NK-92 treated with Interleukin-12 subunit alpha and Interleukin-12 subunit beta, amount 100 ng/mL, for 24 hours (cell line): ENCODE measurements at places on chromosomes 16 and 17.

GRCh38 chr16:1533443-1533951, at the start of gene TMEM204:
TMEM204 (plus strand) TSS chr16:1533666; CDS start chr16:1534276, 610 bp downstream.
- no peak for DNase-seq

DNA sequence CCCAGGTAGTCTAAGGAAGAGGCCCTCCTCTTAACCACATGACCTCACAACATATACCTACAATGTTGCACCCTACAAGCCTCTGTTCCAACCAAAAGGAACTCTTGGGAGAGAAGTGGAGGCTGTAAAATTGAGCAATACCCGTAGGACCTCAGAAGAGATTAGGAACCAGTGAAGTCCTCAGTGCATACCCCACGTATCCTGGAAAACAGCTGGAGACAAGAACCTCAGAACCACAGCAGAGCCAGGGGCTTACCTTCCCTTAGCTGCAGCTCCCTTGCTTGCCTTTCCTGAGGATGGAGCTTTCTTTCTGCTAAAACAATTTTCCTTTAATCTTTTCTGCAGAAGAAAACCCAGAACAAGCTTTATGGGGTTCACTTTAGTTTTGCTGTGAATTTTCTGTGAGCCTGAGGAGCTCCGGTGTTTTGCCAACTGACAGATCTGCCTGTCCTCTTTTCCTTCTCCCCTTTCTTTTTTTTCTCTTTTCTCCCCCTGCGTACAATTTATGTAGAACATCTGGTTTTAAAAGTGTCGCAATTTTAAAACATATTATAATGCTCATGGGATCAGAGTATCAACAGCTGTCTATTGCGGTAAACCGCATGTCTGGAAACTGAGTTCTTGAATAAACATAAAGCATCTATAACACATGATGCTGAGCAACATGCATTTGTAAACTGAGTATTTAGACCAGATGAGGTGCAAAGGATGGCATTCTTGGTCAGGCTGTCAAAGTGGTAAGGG, 226.4 kb upstream of the MAF start:
- DNase-seq, result no peak

GRCh38 chr17:9386401-9386800, 189.2 kb downstream of the STX8 start:
- no peak for DNase-seq

- DNase-seq, result no peak
Measured at GRCh38 chr16:26709175-26709574, 357.6 kb upstream of the C16orf82 start.

DNA sequence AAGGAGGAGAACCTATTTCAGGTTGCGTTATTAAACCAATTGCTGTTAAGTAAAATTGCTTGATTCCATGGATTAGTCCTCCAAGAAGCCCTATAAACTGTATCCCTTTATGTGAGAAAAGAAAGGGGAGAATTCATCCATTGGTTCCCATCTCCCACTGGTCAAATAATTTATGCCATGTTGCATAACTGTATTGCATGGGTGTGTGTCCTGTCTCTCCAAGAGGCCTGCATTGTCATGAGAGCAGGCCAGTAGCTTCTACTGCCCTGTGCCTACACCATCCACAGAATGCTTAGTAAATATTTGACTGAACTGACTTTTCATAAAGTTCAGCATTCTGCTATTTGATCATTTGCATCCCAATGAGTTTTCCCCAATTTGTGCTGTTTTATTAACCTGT, 11.7 kb upstream of the TOB1 start:
- DNase-seq, result no peak

DNA sequence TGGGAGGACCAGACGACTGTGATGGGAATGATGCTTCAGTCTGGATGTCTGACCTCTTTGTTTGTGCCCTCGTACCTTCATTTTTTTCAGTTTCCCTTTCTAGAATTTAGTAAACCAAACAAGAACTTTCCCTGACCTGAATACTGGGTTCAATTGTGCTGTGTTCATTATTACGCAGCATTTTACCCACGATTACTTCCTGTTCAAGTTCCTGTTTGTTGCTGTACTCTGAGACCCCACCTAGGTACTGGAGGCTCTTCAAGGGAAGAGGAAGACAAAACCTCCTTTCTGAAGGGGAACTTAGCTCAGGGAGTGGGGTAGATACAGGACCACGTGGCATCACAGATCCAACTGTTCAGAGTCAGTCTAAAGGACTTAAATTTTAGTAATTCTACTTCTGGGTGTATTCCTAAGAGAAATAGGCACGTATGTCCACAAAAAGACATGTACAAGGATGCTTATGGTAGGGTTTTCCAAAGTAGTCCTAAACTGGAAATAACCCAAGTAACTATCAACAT, 9.2 kb upstream of the PRKCB start:
- peak; percentile 24 for DNase-seq

- no peak for DNase-seq
Measured at GRCh38 chr16:73240920-73241319, 193.0 kb upstream of the ZFHX3 start.

GRCh38 chr17:65785109-65785508, 223.7 kb upstream of the AXIN2 start:
- no peak for DNase-seq

DNA sequence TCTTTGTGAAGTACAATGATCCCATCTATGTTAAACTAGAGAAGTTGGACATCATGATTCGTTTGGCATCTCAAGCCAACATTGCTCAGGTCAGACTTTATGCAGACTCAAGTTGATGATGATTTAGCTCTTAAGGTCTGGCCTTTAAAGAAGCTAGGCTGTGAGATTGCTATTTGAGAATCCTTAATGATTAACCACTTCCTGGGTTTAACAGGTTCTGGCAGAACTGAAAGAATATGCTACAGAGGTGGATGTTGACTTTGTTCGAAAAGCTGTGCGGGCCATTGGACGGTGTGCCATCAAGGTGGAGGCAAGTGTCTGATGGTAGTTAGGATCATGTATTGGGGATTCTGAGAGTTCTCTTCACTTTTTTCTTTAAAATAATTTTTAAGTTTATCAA, 40.3 kb downstream of the AP2B1 start:
- DNase-seq, result no peak

GRCh38 chr16:72282362-72282761, 110.4 kb upstream of the PMFBP1 start:
- no peak for DNase-seq

GRCh38 chr17:44170135-44170498, 387 bp upstream of the ASB16 start:
- DNase-seq, result no peak

- DNase-seq, result no peak
Measured at GRCh38 chr16:49690778-49691177, 165.1 kb downstream of the ZNF423 start.

- DNase-seq, result no peak
Measured at GRCh38 chr16:508884-509736, 18.4 kb upstream of the CAPN15 start.

GRCh38 chr16:57951204-57951960, 19.5 kb downstream of the CNGB1 start:
- DNase-seq, result no peak

DNA sequence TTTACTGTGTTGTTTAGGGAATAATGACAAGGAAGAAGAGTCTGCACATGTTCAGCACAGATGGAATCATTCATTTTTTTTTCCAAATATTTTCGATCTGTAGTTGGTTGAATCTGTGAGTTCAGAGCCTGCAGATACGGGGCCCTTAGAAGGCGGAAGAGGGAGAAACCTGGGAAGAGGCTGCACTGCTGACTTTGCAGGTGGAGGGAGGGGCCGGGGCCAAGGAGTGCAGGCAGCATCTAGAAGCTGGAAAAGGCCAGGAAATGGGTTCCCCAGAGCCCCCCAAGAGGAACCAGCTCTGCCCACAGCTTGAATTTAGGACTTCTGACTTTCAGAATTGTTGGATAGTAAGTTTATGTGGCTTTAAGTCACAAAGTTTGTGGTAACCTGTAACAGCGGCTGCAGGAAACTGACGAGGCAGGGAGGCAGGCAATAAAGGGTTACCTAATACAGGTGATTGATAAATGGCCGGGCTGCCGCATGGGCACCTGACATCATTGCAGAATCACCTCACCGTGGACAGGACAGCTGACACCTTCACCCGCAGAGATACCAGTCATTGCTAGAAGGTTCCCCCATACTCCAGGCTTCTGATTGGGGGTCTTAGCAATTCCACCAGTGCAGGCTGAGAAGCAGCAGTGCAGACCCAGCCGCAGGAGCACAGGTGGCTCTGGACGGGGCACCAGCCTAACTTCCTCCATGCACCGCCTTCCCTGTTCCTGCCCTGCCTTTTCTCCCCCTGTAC, 181.3 kb downstream of the IRF8 start:
- DNase-seq, result no peak

DNA sequence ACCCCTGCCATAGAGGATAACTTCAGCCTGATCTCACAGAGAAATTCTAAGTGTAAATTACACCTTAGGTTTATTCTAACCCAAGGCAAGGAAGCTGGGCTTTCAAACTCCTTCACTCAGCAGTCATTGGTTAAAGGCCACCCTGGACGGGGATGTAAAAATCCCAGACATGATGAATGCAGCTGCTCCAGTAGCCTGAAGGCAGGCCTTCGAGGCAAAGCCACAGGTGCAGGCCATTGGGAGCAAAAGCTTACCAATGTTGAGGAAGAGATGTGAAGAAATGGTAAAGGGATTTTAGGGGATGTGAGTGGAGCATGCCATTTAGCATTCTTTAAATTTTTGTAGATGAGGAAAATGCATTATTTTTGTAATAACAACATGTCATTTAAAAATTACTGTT, 514.4 kb downstream of the XYLT1 start:
- no peak for DNase-seq

- no peak for DNase-seq
Measured at GRCh38 chr17:35239823-35240222, 3.0 kb upstream of the SLFN5 start.

- no peak for DNase-seq
Measured at GRCh38 chr17:40325156-40326013, 16.4 kb downstream of the RARA start.

GRCh38 chr17:32604966-32605365, 118.2 kb downstream of the CDK5R1 start:
- DNase-seq, result no peak

DNA sequence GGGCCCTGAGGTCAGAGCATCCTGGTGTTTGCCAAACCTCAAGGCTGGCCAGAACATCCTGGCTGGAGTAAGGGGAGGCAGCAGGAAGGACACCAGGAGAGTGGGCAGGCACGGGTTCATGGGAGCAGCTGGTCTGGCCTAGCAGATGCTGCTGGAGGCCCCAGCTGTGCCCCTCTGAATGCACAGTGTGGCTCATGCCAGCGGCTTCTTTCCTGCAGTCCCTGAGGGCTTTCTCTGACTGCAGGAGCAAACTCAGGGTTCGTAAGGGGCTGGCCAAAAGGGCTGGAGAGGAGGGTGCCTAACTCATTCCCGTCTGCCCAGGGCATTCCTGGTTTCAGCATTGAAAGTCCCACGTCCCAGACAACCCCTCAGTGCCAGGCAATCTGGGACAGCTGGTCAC, 78.7 kb downstream of the ZDHHC7 start:
- no peak for DNase-seq

DNA sequence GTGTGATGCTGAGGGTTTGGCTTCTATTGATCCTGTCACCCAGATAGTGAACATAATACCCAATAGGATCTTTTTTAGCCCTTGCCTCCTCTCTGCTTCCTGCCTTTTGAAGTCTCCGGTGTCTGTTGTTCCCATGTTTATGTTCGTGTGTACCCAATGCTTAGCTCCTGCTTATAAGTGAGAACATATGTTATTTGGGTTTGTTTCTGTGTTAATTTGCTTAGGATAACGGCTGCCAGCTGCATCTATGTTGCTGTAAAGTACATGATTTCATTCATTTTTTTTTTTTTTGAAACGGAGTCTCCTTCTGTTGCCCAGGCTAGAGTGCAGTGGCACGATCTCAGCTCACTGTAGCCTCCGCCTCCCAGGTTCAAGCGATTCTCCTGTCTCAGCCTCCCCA, 23.0 kb downstream of the DUS2 start:
- no peak for DNase-seq
